ENCODE measurements at places on chromosomes 6 and 20.

- no peak for DNase-seq
Observed at GRCh38 chr6:96900873-96901272, 3.2 kb upstream of the NDUFAF4 start.

- no peak for DNase-seq
Observed at GRCh38 chr20:49560186-49560585, 7.8 kb downstream of the PTGIS start.

DNA sequence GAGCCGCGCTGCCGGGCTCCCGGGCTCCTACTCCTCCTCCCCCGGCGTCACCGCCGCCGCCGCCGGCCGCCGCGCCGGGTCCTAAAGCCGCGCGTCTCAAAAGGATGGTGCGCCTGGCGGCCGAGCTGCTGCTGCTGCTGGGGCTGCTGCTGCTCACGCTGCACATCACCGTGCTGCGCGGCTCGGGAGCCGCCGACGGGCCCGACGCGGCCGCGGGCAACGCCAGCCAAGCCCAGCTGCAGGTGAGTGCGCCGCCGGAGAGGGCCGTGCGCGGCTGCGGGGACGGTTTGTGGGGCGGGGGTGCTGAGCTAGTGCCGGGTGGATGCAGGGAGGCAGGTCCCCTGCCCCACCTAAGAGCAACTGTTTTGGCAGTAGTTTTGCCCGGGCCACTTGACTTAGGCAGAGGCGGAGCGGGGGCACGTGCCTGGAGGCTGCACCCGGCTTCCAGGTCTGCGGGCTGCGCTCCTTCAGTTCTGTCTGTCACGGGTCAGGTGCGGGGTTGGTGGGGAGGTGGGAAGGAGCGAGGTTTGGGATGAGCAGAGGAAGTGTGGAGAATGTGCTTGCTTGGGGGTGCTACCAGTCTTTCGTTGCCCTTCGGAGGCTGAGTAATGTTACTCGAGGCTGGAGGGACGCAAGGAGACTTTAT is 722 bp downstream of the ISM1 start:
- DNase-seq, result peak; percentile 75

DNA sequence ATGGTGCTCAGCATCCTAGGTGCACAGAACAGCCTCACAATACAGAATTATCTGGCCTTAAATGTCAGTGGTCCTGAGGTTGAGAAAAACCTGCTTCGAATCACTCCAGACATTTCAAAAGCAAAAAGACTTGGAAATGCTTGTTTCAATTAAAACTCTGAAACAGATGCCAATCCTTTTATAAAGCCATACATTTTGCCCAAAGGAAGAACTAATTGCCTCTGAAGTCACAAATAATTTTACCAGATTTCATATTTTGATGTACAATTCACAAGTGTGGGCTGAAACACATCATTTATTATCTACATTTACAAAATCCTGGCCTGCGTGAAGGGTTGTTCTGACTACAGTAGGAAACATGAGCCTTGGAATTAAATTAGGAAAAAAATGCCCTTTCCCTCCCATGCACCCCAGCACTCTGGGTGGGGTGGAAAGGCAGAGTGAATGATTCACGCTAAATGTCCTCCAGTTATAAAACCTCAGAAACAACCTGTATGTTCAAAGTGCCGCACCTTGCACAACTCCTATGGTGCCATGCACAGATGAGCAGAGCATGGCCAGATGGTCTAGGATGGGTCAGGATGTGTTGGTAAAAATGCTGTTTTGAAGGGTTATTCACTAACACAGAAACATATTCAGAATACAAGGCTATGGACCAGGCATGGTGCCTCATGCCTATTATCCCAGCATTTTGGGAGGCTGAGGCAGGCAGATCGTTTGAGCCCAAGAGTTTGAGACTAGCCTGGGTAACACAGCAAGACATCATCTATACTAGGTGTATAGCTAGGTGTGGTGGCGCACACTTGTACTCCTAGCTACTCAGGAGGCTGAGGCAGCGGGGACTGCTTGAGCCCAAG is 87.0 kb downstream of the ZMYND8 start:
- no peak for DNase-seq
